Activated naive CD4-positive, alpha-beta T cell treated with Interleukin-2 at 50 U/mL for 16 hours (primary cell): ENCODE measurements at places on chromosomes 1 and 21.

DNA sequence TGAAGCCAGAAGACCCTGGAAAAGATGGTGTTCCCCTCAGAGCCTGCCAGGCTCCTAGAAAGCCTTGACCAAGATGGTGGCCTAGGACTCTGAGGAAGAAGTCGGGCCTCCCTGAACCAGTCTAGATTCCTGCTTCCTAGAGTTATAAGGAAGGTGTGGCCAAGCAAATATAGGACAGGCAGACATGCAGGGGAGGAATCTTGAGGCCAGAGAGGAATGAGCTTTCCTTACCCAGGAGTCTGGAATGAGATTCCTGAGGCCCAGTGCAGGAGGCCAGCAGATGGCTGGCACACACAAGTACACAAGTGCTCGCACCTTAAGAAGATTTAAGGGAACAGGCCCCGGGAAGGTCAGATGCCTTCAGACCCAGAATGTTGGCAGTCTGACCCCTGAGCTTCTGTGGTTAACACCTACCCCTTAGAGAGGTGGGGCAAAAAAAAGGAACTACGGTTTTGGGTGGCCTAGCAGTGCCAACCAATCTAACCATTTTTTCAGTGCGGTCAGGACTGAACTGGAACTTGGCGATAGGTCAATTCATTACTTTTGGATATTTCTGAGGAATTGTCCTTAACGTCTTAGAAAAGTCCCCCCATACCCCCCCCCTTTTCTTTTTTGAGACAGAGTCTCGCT lies 73.3 kb downstream of the MDM4 start:
- no peak for DNase-seq

DNA sequence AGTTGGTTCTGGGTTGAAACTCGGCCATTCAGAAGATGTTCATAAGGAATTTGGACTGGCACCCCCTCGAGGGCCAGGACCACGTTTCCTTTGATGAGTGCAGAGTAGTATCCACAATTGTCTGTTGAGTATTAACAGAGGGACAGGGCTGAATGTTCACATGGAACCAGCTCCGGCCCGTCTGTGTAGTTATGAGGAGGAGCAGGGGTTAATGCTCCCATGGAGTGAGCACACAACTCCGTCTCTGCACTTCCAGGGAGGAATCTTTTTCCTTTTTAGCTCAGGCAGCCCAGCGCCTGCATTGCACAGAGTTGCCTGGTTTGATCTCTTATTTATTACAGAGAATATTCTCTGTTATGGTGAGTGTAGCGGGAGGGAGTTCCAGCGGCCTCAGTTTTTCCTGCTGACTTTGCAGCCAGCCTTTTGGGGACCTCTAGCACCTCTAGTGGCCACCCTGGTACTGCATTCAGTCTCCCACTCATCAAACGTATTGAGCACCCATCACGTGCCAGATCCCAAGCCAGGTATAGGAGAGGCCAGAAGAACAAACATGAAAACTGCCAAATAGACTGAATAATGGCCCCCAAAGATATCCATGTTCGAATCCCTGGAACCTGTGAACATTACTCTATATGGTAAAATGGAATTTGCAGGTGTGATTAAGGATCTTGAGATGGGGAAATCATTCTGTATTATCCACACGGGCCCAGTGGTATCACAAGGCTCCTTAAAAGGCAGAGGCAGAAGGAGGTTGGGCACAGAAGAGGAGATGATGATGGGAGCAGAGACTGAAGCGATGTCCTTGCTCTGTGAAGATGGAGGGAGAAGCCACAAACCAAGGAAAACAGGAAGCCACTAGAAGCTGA lies 167.7 kb upstream of the CSF3R start:
- peak; percentile 67 for DNase-seq

GRCh38 chr1:238611406-238611805 lies 720.7 kb upstream of the ZP4 start:
- DNase-seq = no peak

GRCh38 chr1:19457607-19458006 lies 27.7 kb downstream of the CAPZB start:
- no peak for DNase-seq

DNA sequence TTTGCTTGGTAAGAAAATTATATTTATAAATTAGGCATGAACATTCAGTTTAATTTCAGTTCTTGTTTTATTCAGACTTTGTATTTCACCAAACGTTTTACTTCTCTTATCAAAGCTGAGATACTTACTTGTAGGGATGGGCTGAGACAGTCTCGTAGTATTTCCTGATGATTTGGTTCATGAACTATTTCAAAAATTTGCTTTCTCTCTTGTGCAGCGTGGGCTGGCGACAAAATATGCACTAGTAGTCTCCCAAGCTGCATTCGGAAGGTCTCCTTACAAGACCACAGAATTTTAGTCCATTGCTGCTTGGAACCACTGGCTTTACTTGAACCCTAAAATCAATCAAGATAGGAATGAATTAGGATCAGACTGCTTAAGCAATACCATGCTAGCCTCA lies 91.7 kb upstream of the GNG4 start:
- no peak for DNase-seq

DNA sequence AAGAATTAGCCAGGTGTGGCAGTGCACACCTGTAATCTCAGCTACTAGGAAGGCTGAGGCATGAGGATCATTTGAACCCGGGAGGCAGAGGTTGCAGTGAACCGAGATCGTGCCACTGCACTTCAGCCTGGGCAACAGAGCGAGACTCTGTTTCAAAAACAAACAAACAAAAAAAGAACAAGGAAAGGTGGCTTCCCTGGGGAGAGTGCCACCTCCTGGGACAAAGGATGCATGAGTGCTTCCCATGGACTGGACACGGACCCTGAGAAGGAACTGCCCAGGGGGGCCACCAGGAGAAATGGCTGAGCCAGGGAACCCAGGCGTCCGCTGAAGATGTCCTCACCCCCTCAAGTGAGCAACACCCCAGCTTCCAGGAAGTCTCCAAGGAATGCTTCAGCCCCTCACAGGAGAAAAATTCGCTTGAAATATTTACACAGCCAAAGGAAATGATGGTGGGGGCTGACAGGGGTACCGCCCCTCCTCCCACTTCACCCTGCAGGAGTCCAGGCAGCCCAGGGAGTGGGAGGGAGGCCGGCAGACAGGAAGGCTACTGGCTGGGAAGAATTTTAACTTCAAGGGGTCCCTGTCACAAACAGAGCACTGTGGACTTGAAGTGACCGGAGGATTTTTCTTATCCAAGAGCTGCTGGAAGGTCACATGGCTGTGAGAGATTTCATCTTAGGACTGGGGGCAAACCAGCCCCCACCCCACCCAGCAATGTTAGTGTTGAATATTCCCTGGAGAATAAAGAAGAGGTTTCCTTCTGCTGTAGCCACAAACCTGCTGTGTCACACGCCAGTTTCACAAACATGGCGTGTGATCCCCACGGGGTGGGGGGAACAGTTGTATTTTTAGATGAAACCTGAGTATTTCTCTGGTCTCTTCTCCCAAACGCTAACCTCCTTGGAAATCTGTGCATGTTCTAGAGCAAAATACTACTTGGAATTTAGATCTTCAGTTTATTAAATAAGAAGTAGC lies 90.8 kb upstream of the SLC25A33 start:
- DNase-seq = no peak

GRCh38 chr1:63317817-63318152 lies 4.6 kb upstream of the FOXD3 start:
- DNase-seq = no peak

DNA sequence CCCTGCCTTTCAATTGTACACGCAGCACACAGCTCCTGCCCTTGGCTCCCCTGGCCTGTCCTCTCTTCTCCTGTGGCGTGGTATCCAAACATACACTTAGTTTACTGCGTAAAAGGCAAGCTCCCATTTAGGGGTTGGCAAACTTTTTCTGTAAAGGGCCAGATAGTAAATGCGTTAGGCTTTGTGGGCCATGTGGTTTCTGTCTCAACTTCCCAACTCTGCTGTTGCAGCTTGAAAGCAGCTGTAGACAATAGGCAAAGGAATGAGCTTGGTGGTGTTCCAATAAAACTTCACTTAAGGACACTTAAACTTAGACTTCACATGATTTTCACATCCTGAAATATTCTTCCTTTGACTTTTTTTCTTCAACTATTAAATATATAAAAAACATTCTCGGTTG lies 63.3 kb downstream of the RHOU start:
- DNase-seq = no peak

DNA sequence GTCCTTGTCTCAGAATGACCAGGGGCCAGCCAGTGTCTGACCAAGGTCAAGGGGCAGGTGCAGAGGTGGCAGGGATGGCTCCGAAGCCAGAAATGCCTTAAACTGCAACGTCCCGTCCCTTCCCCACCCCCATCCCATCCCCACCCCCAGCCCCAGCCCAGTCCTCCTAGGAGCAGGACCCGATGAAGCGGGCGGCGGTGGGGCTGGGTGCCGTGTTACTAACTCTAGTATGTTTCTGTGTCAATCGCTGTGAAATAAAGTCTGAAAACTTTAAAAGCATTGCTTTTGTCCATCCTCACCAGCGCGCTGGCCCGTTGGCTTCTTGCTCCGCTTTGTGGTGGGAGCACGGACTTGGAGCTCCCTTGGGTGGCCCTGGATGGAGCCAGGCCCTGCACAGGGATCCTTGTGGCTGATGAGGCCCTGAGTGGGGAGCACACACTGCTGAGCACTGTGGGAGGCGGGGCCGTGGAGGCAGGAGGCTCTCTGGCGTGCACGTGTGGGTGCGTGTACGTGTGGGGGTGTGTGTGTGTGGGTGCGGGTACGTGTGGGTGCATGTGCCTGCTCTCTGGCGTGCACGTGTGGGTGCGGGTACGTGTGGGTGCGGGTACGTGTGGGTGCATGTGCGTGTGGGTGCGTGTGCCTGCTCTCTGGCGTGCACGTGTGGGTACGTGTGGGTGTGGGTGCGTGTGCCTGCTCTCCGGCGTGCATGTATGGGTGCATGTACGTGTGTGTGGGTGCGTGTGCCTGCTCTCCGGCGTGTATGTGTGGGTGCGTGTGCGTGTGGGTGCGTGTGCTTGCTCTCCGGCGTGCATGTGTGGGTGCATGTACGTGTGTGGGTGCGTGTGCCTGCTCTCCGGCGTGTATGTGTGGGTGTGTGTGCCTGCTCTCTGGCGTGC lies 18.0 kb downstream of the RNF223 start:
- DNase-seq = no peak

DNA sequence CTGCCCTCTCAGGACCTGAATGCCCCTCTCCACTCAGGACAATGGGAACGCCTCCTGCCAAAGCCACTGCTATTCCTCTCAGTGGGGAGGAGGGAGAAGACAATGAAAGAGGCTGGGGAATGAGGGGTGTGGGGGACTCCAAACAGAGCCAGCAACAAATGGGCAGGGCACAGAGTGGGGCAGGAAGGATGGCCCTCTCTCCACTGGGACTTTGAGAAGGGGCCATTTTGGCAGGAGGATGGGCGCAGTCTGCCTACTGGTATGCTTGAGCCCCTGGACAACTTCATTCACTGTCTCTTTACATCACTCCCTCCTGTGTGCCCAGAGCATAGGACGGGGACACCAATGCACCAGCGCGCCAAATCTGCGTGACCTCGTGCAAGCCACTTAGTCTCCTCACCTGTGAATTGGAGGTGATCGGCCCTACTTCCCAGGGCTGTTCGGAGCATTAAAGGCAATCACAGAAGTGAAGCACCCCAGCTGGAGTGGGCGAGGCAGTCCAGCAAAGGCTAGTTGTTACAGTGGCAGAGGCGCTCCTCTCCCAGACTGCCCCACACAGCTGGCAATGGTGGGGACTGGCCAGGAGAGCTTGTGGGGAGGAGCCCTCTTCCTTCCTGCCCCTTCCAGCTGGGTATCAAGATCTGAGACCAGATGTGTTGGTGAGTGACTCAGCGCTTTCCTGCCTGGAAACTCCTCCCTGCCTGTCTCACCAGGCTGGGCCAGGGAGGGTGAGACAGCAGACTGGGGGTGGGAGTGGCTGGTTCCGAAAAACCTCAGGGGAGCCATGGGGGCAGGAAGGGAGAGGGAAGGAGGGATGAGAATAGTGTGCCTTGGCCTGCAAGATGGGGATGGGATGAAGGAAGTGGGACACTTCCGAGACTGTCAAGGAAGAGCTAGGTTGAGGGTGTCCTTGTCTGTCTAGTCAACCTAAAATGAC lies 22.4 kb upstream of the SYNC start:
- DNase-seq = peak; percentile 24

- DNase-seq = no peak
Observed at GRCh38 chr1:66282891-66283621, 250.9 kb upstream of the SGIP1 start.

GRCh38 chr1:54798769-54799641 lies 2.1 kb downstream of the TTC22 start:
- DNase-seq = peak; percentile 48

- DNase-seq = no peak
Observed at GRCh38 chr1:112092656-112093371, 103.3 kb upstream of the KCND3 start.

GRCh38 chr1:65097076-65097475 lies 50.9 kb upstream of the AK4 start:
- DNase-seq = no peak

DNA sequence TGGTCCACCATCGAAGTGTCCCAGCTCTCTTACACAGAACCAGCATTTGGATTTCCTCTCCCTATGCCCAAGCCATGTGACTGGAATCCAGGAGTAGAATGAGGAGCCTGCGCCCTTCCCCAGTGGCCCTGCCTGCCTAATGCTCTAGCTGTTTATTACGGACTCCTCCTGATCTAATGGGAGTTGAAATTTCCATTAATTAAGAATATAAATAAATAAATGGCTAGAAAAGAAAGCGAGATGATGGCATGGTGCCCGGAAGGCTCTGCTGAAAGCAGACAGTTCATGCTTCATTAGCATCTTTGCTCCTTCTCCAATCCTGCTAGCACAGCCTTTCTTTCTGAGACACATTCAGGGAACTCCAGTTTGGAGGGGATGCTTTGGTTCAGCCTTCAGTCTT lies 216.2 kb downstream of the SEC16B start:
- no peak for DNase-seq

- no peak for DNase-seq
Observed at GRCh38 chr1:241611063-241611462, 29.1 kb downstream of the CHML start.

DNA sequence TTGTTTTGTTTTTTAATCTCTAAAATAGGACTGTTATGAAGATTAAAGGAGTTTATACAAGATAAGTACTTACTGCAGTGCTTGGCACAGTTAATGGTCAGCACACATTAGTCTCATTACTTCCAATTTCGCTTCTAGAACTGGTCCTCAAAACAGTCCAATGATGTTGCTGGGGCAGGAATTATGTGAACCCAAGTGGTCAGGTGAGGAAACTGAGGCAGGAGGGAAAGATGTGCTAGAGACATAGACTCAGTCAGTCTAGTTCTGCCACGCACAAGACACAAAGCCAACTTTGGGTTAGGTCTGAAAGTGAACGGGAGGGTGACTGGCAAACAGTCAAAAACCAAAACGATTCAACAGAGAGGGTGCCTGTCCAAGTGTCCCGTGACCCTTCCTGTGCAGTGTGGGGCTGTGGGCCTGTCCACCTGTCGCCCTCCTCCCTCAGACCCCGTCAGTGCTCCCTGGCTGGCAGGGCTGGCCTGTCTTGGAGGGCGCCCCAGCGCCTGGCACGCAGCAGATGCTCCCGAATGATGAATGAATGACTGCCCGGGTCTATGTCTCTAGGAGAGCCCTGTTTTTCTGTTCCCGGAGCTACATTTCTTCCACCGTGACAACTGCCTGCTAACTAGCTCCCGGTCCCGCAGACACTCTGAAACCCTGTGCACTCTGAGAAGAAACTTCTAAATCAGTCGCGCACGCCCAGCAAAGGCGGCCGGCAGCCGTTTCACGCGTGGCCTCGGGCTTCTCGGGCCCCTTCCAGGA lies 2.4 kb downstream of the LRP8 start:
- DNase-seq = peak; percentile 8
